Activated T-cell treated with anti-CD3 and anti-CD28 coated beads for 1 hour (primary cell): ENCODE measurements at places on chromosomes 1 and 21.

- no peak for DNase-seq
Measured at GRCh38 chr1:197063212-197063611, 3.8 kb downstream of the F13B start.

DNA sequence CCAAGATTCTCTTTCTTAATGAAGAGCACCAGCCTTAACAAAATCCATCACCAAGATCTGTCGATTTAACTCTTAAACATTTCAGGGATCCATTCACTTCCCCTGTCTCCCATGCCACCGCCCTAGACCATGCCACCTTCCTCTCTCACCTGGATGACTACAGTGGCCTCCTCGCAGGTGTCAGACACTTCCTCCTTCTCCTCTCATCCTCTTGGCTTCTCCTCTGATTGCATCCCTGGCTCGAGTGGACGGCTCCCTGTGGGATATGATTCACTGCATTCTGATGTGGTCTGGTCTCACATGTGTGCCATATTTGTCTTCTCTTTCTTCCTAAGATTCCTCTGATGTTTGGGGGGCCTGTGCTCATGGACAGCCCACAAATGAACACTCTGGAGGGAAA, 66.4 kb upstream of the KLHDC7A start:
- DNase-seq: no peak

DNA sequence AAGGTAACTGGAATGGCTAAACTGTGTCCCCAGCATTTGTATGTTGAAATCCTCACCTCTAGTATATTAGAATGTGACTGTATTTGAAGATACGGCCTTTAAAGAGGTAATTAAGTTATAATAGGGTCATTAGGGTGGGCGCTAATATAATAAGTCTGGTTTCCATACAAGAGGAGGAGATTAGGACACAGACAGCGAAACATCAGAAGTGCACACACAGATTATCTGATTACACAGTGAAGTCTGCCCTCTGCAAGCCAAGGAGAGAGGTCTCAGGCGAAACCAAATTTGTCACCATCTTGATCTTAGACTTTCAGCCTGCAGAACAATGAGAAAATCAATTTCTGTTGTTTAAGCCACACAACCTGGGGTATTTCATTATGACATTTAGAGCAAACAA, 2233.1 kb downstream of the MRPL39 start:
- DNase-seq: no peak

DNA sequence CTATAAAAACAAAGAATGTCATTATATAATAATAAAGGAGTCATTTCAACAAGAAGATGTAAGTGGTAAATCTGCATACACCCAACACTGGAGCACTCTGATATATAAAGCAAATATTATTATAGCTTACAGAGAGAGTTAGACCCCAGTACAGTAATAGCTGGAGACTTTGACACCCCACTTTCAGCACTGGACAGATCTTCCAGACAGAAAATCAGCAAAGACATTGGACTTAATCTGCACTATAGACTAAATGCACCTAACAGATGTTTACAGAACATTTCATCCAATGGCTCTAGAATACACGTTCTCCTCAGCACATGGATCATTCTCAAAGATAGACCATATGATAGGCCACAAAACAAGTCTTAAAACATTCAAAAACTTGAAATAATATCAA, 20.0 kb upstream of the KCNH1 start:
- DNase-seq: no peak

- no peak for DNase-seq
Measured at GRCh38 chr1:224065455-224065854, 48.5 kb upstream of the FBXO28 start.

DNA sequence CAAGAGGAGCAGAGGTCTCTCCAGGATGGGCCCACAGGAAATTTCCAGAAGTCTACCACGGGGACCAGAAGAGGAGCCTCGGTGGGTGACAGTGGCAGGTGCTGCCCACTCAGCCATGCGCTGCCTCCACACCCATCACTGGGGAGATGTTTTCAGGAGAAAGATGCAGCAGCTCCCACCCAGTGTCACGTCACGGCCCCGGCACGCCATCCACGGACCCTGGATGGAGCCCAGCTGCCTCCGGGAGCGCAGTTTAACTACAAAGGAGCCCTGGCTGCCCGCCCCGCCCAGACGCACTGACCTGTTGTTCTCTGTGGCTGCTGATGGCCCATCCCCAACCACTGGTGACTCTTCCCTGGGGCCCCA, 6.8 kb downstream of the TSPEAR start:
- no peak for DNase-seq

- no peak for DNase-seq
Measured at GRCh38 chr1:151158326-151158725, 1.9 kb downstream of the TNFAIP8L2 start.

DNA sequence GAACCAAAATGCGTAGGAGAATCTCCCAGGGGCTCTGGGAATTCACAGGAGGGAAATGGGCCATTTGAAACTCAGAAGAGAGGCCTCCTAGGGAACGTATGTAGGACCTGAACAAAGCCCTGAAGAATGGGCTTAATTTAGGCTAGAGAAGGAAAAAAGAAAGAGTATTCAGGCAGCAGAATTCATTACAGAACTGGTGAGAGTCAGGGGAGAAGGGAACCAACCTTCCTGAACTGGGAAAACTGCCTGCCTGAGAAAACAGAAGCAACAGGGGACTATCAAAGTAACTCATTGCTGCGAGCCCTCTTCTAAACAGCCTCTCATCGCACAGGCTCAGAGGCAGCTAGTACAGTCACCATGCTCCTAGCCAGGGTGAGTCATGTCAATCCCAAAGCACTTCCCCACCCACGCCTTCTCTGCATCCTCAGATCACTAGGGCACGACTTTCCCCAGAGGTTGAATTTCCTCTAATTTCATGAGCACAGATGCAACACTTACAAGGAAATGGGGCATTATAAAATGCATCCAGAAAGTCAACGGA, 98.1 kb downstream of the ADSS2 start:
- no peak for DNase-seq

DNA sequence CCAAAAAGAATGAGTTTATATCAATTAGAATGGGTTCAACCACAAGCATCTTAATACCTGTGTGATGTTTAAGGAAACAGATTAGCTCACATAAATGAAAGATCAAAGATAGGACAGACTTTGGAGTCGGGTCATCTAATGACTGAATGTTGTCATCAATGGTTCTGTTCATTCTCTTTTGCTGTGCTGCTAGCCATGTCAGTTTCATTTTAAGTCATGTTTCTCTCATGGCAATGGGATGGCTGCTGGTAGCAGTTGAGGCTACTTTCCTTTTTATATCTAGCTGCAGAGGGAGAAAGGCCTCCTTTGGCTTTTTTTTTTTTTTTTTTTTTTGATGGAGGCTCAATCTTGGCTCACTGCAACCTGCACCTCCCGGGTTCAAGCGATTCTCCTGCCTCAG, 86.9 kb upstream of the SPAG17 start:
- no peak for DNase-seq

GRCh38 chr1:84303314-84303830, 1.9 kb downstream of the SAMD13 start:
- DNase-seq: no peak

- no peak for DNase-seq
Measured at GRCh38 chr1:185439727-185440415, 122.8 kb upstream of the IVNS1ABP start.

DNA sequence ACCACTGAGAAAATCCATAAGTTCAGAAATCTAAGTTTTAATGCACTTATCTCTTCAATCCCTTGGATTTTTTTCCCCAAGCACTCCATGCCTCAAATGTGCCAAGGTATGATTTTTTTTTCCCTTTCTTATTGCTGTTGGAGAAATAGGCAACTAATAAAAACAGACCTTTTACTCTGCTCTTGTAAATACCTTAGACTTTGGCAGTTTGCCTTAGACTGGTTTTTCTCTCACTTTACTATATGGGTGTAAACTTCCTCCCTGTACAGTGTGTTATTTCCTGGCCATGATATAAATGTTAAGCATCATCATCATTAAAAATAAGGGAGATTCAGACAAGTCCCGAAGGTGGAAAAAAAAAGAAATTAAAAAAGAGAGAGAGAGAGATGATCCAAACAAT, 65.7 kb downstream of the LRRC8C start:
- DNase-seq: no peak
